ENCODE measurements at places on chromosomes 4 and X.
A peak's percentile ranks its signal among the peaks of the same experiment; 100 is the strongest.

- DNase-seq, result no peak
These were observed 42.1 kb upstream of the USP46 start for GRCh38 chr4:52701207-52701606.

GRCh38 chr4:181966104-181966551, 277.1 kb upstream of the TENM3 start:
- DNase-seq, result no peak

DNA sequence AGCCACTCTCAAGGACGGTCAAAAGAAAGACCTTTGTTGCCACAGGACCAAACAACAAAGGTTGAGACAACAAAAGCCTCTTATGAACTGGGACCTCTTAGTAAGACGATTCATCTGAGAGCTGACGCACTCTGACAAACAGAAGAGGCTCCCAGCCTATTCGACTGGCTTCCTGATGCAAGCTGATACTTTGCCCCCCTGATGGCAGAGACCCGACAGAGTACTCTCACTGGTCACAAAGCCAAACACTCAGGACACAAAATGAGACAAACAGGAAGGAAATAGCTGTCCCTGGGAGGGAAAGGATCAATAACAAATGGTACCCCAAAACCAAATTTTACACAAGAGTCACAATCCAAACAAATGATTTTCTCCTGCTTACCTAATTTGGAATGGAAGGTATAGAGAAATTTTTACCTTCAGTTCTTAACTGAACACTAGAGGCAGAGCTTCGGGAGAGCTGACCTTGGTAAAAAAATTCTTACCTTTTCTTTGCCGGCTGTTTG, 75.2 kb upstream of the PLAC8 start:
- peak; percentile 60 for DNase-seq

DNA sequence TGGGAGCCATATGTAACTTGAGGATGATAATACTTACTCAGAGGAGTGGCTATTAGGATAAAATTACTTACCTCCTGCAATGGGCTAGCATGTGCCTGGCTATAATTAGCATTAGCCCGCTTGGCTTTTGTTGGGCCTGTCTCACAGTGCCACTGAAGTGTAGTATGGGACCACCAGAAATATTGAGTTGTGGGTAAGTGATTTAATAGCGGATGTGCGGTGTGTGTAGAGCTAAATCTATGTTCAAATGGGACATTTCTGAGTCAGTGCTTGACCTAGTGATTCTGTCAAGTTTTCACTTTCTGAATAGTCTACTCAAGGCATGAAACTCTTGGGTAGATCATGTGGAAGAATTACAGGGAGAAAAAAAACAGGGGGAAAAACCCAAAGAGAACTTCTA, 3.5 kb upstream of the CLNK start:
- no peak for DNase-seq

DNA sequence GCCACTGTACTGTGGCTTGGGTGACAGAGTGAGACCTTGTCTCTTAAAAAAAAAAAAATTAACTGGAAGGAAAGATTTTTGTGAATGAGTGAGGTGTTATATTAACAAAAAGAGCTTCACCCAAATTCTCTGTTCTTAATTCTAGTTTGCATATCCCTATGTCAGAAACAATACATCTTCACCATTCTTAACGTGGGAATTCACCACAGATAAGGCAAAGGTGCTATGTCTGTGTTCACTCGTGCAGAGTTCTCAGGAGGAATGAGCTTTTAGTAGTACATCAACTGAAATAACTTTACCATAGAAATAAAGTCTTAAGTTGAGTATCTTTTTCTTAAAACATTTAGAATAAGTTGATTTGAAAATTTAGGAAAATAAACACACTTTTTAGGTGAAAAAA, 135.1 kb downstream of the RAPGEF2 start:
- DNase-seq, result no peak

GRCh38 chr4:36254371-36254770, 10.1 kb upstream of the ARAP2 start:
- no peak for DNase-seq

- DNase-seq, result no peak
These were observed 80.6 kb upstream of the CXXC4 start for GRCh38 chr4:104575278-104575677.

GRCh38 chr4:1375761-1376322, 28.8 kb downstream of the UVSSA start:
- no peak for DNase-seq

GRCh38 chr4:146407669-146408084, 114.1 kb downstream of the SLC10A7 start:
- peak; percentile 15 for DNase-seq

DNA sequence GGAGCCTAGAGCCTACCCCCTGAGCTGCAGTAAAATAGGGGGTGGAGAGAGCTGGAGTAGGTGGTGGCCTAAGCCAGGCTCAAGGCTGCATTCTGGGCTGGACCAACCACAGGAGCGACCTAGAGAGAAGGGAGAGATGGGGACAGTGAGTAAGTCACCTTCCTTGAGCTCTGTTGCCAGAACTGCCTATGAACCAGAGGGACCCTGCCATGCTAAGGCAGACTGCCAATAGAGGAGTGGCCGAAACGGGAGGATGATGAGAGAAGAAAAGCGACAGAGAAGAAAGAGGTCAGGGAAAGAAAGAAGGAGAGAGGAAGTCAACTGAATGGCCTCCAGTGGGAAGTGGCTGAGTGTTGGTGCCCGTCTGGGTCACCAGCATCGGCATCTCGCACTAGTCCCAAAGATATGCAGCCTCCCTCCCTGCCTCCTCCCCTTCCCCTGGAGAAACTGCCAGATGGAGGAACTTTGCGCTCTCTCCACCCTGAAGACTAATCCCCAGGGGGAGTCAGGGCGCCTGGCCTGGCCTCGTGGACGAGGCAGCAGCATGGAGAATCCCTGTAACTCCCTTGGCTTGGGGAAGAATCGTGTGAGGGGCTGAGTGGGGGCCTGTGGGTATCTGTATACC, 28.8 kb downstream of the ELF4 start:
- DNase-seq, result no peak
